ENCODE measurements at places on chromosomes 12 and 14.
A peak's percentile ranks its signal among the peaks of the same experiment; 100 is the strongest.

- DNase-seq = no peak
These were observed 253.8 kb upstream of the E2F7 start for GRCh38 chr12:77319166-77319565.

GRCh38 chr12:65656156-65656882 is 168.0 kb upstream of the HMGA2 start:
- DNase-seq = no peak

- no peak for DNase-seq
These were observed 261.7 kb downstream of the MSRB3 start for GRCh38 chr12:65540140-65540539.

GRCh38 chr12:96140174-96140573 is 54.0 kb upstream of the ELK3 start:
- no peak for DNase-seq

DNA sequence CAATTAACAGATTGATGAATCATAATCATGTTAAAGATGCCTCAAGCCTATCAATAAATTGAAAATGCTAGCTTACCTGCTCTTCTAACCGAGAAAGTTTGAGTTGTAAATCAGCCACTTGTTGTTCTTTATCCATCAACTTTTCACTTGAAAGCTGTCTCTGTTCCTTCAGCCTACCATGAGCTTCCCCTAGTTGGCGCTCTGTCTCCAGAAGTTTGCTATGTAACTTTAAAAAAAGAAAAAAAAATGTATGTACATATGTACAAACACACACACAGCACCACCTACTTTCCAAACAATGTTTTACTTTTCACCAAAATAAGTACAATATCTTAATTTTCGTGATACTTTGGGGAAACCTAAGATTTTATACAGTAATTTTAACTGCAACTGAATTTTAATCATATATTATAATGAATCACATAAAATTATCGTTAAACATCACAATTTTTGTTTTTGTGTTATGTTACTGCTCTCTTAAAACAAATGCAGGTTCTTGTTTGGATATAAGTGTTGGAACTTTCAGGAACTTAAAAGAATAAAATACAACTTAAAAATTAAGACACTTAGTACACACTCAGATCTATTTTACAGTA is 101.2 kb downstream of the EEA1 start:
- no peak for DNase-seq

DNA sequence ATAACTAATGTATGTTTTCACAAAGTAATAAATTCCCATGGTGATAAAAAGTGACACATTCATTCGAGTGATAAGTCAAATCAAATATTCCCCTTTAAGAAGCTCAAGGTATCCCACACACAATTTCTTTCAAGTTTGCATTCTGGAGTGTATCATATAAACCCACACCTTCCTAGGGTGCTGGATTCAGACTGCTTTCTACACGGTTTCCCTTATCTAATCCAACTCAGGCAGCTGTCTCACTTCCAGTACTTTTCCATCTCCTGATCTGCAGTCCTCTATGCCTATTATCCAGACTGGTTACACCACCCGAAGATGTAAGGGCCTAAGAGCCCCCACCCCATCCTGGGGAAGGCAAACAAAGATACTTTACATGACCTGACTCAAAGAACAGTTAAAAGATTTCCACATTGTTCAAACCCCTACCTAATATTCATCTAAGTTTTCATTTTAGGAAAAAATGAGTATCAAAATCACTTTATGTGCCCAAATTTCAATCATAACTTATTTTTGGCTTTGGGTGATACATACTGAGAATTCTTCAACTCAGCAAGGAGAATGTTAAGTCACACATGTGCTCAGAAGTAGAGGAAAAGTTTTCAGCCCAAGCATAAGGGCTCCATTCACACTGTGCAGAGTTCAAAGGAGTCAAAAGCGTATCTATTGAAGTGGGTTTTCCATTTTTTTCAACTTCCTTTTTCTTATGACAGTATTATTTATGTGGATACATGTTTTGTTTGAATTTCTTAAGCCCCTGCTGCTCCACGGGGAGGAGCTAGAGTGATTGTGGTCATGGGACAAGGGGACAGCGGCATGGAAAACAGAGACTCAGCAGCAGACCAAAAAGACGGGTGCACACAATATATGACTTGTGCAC is 41.8 kb downstream of the CORO1C start:
- peak; percentile 31 for DNase-seq

DNA sequence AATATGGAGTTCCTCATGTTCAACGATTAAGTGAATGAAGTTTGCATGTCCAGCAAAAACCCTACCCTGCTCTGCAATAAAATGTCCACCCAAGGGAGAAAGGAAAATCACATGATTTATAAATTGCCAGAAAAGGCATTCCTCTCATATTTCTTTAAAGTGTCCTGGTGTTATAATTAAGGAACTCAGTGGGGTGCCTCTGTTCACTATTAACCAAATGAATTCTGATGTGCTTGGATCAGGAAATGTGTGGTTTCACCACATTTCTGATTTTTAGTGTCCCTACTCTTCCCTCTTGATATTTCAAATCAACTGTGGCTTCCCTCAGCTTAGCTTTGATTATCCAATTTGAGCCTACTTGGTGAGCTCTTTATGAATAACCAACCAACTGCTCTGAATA is 208.1 kb downstream of the PHLDA1 start:
- no peak for DNase-seq

GRCh38 chr12:46439793-46440511 is 67.4 kb upstream of the SLC38A2 start:
- DNase-seq = no peak

DNA sequence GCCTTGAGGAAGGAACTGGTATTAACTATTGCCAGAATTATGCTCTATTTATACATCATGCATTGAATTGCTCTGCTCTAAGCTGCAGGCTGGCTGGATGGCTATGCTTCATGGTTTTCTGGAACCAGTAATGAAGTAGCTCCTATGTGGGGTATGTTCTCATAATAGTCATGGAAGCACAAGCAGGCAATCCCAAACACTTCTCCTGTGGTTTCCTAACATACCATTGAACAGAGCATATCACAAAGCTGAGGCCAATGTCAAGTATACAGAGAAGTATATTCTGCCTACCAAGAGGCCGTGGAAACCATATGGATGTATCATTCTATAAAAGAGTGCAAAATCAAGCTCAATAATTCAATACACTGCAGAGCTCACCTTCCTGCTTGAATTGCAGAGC is 1752.4 kb upstream of the FLRT2 start:
- no peak for DNase-seq

DNA sequence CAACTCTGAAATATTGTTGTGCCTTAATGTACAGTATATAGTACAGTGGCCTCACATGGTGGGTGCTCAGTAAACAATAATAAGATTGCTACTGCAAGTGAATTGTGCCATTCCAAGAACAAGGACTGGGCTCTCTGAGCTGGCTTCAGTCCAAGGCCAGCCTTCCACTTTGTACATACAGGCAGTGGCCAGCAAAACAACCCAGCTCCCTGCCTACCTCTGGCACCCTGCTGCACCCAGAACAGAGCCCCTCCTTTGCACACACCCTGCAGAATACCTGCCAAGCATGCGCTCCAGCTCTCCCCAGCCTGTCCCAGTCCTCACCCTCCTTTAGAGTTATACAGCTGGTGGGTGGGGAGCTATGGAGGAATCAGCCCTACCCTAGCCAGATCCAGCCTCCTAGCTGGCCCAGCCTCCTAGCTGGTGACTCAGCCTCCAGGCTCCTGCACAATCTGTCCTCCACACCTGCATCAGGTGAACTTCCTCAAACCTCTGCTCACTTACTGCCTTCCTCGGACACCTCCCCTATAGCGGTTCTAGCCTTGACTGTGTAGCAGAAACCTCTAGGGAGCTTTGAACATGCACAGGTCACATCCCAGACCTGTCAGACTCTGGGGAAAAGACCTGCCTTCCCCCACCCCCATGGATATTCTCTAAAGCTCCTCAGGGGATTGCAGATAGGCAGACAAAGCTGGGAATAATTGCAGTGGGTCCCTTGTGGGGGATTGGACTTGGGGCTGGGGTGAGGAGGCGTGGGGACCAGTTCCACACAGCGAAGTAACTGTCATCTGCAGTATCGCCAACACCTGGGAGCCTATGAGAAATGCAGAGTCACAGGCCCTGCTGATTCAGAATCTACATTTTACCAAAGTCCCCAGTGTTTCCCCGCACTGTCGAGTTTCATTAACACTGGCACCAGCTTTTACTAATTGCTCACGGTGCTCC is 17.9 kb downstream of the ZDHHC22 start:
- DNase-seq = no peak

GRCh38 chr14:45658226-45658916 is 405.4 kb upstream of the MIS18BP1 start:
- DNase-seq = no peak
